ENCODE measurements at places on chromosomes 4 and X.

DNA sequence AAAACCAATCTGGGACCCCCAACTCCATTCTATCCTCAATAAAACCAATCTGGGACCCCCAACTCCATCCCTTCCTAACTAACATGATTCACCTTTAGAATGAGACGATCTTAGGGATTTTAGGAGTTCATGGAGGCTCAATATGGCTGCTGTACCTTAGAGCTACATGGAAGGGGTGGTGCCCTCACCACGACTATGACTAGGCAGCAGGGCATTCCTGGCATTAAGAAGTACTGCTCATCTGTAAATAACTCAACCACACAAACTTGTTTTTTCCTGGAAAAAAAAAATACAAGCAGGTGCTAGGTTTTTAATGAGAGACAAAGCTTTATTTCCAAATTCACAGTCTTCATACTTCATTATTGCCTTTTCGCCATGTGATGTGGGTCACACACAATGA is 346.5 kb upstream of the FAT1 start:
- no peak for DNase-seq

- DNase-seq, result no peak
Observed at GRCh38 chr4:96753216-96753615, 913.3 kb downstream of the PDHA2 start.

- no peak for DNase-seq
Observed at GRCh38 chr4:51884606-51885005, 41.7 kb downstream of the DCUN1D4 start.

GRCh38 chr4:82522472-82522871 is 39.3 kb downstream of the TMEM150C start:
- no peak for DNase-seq

DNA sequence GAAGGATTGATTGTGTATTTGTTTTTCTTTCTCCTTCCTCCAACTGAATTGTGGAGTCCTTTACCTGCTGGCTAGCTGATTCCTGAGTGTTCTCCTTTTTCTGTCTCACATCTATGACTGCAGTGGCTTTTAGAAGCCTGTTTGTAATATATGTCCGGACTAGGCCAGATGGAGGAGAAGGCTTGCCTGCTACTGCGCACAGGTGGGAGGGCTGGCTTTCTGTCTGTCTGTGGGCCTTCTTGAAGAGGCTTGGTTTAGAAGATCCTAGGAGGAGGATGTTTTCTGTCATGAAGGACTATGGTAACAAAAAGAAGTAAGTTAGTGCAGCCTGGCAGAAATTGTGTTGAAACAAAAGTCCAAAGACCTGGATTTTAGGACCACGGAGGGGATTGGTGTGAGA is 8.5 kb downstream of the PPP1R3F start:
- no peak for DNase-seq

GRCh38 chr4:61556277-61556676 is 356.2 kb downstream of the ADGRL3 start:
- no peak for DNase-seq

DNA sequence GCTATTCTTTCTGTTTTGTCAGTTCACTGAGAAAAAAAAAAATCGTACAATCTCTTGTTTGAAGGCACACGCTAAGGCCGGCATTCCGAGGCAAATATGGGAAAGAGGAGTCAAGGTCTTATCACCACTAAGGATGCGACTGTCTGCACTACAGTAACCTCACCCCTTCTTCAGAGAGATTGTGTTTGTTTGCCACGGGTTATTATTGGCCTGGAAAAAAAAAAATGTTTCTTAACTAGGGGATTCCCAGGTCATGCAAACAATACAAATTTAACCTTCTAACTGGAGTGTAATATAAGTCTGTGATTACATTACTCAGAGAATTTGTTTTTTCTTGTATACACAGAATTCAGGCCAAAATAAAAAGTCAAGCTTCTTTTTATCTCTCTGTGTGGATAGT is 168.3 kb downstream of the TMA16 start:
- DNase-seq, result no peak

GRCh38 chrX:72025236-72025770 is 106.4 kb downstream of the RTL5 start:
- DNase-seq, result no peak

GRCh38 chrX:1334854-1335253 is 1.7 kb upstream of the IL3RA start:
- no peak for DNase-seq

- DNase-seq, result no peak
Observed at GRCh38 chr4:99383399-99383798, 30.9 kb upstream of the ADH1C start.

DNA sequence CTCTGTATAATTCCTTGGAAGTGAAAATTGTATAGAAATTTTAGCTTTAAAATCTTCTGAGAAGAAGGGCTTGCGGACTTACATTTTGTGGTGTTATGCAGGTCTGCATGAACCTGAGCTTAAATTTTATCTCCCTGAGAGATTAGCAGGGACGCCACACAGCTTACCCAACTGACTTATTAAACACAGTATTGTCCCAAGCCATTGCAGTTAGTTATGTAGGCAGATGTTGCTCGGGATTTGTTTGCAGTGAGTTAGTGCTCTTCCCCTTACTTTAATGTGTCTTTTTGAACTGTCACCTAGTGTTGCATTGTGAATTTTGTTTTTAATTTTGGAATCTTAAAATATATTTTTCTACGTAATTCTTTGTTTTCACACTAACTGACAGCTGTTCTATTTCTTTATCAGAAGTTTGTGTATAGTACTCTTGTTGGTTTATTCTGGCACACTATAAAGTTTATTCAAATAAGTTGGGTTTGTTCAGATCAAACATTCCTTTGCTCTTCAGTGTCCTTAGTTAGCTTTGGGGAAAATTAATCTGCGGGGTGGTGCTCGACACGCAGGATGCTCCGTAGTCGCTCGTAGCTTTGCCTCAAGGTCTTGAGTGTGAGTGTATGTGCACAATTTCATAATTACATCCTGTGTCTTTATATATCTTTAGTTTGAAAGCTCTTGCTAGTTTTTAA is 145.4 kb downstream of the STIM2 start:
- DNase-seq, result no peak

DNA sequence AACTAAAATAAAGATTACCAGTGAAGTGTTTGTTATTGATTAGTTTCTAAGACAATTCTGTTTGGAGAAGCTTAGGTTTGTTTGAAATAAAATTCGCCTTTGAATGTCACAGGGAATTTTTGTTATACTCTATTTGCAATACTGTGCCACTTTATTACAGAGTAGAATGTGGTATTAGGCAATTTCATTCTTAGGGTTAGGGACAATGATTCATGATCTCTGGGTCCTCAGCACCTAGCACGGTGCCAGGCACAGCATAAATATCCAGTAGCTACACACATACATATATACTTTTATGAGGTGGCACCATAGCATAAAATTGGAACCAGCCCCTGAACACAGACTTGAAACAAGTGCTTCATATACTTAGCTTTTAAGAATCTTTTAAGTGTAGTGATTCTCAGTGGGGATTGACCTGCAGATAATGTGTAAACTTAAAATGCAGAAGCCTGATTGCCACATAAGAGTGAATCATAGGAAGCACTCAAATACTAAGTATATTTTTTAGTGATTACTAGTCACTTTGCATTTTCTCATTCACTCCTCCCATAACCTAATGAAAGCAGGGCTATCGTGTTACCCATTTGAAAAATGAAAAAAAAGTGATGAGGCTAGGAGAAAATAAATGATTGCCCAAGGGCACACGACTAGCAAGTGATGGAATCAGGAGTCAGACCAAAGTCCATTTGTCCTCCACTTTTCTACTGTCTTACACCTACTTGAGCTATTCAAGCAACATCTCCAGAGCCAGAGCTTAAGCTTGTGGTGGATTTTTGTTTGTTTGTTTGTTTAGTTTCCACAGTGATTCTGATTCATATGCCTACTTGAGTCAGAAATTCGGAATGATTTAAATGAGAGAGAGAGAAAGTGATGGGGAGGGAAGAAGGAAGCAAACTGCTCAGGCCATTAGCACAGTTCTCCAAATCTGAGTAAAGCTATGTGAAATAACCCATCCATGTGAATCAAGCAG is 366.0 kb upstream of the FGF13 start:
- DNase-seq, result no peak

DNA sequence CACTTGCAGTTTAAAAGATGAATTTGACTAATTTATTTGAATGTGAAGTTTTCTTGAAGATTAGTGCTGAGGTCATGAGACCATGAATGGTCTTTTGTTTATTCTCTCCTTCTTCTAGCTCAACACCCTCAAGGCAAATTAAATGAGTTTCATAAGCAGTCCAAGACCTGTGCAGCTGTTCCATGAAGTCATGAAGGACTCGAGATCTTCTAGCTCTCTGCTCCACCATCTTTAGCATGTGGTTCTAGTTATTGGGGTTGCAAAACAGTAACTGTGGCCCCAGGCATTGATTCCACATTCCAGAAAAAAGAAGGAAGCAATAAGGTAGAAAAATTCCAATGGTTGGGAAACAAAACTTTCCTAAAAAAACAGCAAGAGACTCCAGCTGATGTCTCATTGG is 84.2 kb upstream of the HS3ST1 start:
- DNase-seq, result no peak

- DNase-seq, result no peak
Observed at GRCh38 chr4:118756958-118757357, 71.8 kb downstream of the METTL14 start.

GRCh38 chrX:31497086-31497485 is 425.2 kb upstream of the FTHL17 start:
- no peak for DNase-seq

Measured in SW 1271 (cell line).